Activated CD4-positive, alpha-beta T cell treated with anti-CD3 and anti-CD28 coated beads, Interleukin-2, amount 10 ng/mL, durations not matched to agents 7 days and 5 days (primary cell): ENCODE measurements at places on chromosomes 12 and 14.
A peak's percentile ranks its signal among the peaks of the same experiment; 100 is the strongest.

- no peak for DNase-seq
These were observed 746.8 kb downstream of the DIO2 start for GRCh38 chr14:79464468-79464867.

GRCh38 chr12:66929121-66929520 lies 250.2 kb upstream of the GRIP1 start:
- no peak for DNase-seq

DNA sequence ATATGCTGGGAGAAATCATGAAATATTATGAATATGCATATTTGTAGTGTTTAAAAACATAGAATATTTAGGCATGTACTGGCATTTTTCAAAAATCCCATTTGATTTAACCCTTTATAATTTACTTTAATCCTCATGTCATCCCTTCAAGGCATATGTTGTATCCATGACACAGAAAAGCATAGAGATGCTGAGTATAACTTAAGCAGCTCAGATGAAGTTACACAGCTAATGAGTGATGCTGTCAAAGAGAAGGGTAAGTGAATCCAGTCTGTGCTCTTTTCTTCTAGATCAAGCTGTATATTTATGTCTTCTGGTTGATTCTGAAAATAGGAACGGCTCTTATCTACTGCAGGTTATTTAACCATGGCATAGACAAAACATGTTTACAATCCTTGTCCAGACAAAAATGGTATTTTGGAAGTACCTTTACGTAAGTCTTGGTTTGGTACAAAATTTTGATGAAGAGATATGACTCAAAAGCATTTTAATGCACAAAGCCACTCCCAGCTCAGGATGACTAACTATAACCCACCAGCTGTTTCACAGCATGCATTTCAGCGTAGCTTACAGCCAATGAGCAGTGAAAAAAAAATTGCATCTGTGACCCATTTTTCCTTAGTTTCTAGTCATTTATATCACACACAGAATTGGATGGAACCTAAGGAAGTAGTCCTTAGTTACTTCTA lies 201.7 kb downstream of the STXBP6 start:
- no peak for DNase-seq

GRCh38 chr14:67571275-67571990 lies 28.6 kb downstream of the PIGH start:
- DNase-seq = peak; percentile 78

DNA sequence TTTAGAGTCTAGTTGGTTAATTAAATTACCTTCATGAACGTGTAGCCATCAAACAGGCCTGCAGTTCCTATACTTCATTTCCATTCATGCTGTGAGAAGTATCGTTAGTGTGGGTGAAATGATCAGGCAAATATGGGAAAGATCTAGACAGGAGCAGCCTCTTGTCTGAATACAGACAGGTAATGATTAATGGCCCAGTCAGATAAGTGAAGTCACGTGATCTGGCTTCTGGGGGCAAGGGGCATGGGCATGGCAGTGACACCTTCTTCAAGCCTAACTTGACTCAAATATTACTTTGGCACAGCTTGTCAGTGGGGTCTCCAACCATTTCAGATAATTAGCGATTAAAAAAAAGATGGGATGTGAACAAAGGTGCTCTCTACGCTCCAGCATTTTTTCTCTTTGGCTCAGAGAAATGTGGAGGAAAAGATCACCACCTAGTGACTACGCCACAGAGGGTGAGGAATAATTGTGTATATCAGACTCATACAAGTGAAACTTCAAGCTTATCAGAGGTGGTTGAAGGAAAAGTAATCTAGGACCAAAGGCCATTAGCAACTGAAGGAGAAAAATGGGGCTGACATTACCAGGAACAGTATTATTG lies 17.8 kb downstream of the GUCY2C start:
- DNase-seq = no peak

- peak; percentile 50 for DNase-seq
These were observed 32.4 kb downstream of the FERMT2 start for GRCh38 chr14:52918486-52918885.

GRCh38 chr12:49189731-49190716 lies 1.1 kb upstream of the TUBA1A start:
- no peak for DNase-seq

- no peak for DNase-seq
These were observed 8.5 kb downstream of the LTBR start for GRCh38 chr12:6392504-6392903.

GRCh38 chr12:85325442-85325841 lies 45.4 kb downstream of the ALX1 start:
- DNase-seq = no peak

- DNase-seq = no peak
These were observed 255.9 kb upstream of the ARID2 start for GRCh38 chr12:45473636-45474035.

DNA sequence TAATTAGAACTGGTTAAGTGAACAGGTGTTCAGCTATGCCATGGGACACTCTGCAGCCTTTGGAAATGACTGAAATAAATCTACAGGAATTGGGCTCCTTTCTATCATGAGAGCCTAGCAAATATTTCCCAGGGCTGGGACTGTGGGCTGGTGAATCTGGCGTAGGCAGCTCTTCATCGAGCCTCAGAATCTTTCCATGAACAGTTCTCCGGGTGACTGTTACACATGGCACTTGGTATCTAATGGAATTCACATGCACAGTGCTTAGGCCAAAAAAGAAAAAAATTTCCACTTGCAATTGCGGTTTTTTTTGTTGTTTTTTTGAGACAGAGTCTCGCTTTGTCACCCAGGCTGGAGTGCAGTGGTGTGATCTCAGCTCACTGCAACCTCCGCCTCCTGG lies 32.1 kb downstream of the PRKAB1 start:
- DNase-seq = no peak

DNA sequence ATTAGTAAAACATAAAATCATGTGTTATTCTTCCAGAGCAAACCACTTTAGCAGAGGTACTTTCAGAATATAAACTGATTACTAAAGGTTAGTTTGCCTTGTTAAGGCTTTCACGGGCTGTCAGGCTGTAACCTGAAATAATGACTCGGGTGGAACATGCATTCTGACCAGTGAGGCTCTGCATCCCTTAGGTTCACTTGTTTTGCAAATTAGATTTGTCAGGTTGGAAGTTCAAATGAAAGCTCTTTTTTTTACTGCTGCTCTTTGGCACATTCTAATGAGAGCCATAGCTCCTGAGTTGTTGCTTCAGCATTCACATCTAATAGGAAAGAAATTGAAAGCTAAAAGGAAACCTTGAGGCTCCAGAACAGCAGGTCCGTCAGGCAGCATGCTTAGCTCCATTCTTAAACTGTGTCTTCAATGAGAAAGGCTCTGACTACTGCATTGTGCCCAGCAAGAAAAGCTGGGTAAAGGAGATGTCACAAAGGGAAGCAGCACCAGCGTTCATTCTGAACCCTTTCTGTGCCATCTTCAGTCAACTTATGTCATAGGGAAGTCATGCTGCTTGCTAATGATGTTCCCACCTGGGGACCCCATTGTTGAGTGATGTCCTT lies 445.5 kb upstream of the FBXO33 start:
- no peak for DNase-seq

DNA sequence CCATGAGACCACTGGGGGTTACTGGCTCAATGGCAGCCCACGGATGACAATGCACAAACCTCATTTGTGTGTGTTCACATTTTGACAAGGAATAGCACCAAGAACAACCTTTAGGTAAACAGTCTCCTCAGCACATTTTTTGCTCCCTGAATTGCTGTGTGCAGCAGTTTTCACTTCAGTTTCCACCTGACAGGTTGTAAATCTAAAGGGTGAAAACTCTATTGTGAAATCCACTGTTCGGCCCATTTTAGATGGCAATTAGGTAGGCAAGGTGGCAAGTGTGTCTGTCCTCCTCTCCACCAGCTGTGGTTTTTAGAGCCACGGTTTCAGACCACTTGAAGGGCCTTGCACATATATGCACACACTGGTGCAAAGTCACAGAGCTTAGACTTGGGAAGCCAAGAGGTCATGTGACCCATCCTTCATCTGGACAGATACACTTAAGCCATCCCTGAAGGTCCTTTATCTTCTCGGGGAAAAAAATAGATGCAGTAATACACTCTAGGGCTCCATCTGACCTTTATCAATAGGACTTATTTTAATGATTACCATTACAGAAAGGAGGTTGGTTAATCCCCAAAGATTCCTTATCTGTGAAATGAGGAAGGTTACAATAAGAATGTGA lies 23.2 kb downstream of the HAL start:
- no peak for DNase-seq

DNA sequence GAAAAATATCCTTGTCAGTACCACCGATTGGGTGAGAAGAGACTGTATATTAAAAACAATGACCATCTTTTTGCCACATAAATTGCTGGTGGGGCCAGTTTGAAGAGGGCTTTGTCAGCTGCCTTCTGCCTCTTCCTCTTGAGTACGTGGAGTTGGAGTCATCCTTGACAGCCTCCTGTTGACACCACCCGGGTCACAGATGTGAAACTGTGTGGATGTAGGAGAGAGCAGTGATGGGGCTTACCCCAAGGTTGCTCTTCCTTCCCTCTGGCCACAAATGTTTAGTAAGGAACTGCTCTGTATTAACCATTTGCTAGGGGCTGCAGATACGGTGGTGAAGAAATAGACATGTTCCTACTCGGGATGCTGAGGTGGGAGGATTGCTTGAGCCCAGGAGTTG lies 12.2 kb downstream of the PTPN11 start:
- no peak for DNase-seq
